Myocyte (in vitro differentiated cells): ENCODE measurements at places on chromosomes 13 and 19.

DNA sequence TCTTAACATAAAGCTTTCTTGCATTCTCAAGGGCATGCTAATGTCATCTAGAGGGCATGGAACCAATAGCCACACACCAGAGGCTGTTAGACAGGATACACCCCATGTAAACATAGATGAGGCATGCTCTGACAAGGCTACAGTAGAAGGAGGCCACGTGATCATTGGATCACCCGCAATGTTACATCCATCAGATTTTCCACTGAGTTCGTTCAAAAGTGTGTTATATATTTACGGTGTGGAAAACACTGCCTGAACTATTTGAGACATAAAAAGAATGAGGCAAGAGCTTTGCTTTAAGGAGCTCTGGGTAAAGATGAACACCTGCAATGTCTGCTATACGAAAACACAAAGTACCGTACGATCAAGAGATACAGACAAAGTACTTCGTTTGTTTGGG lies 817.5 kb upstream of the SLC10A2 start:
- no peak for DNase-seq

DNA sequence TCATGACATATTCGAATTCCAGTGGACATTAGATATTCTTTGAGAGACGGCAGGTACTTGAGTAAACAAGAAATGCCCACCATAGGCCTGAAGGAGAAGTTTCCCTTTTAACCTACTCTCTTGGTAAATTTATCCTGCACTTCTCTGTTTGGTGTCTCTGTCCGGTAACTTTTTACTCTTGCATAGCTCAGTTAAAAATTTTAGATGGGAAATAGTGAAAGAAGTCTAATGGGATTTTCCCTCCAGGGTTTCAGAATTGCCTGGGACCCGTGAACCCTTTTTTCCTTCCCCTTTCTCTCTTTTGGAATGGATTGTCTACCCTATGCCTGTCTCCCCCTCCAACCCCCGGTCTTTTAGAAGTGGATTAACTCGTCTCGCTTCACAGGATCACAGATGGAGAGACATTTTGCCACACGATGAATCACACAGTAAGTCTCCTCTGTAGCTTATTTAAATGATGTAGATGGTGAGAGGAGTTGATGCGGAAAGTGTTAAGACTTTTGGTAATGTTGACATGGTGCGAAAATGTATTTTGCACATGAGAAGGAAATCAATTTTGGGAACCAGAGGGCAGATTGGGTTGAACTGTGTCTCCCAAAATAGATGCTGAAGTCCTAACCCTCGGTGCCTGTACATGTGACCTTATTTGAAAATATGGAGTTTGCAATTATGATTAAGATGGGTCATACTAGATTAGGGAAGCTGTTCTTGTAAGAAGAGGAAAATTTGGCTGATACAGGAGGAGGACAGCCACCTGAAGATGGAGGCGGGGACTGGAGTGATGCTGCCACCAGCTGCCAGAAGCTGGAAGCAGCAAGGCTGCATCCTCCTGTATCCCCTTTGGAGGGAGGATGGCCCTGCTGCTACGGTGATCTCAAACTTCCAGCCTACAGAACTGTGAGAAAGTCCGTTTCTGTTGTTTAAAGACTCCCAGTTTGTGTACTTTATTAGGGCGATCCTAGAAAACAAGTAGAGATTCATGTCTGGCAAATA lies 711 bp upstream of the MIPEP start:
- DNase-seq: peak; percentile 45

DNA sequence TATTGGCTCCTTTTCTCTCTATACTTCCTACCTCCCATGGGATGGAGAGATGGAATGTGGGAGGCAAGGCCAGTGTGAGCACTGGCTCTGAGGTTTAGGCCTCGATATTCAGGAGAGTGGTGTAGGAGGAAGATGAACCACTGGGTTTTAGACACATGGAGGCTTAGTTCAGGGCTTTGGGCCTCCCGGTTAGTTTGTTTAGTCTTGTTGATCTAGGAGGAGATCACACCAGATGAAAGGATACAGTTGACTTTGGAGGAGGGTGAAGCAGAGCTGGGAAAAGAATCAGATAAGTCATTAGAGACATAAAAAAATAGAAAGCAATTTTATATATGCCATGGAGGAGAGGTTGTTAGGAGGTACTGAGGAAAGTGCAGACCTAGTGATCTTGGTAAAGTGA lies 30.9 kb downstream of the RNASEH2B start:
- DNase-seq: no peak

- no peak for DNase-seq
Observed at GRCh38 chr13:30570691-30571090, 47.0 kb upstream of the USPL1 start.

- DNase-seq: no peak
Observed at GRCh38 chr19:5078182-5078581, 109.3 kb downstream of the KDM4B start.

- DNase-seq: peak; percentile 24
Observed at GRCh38 chr13:45231722-45232121, 30.9 kb upstream of the KCTD4 start.

GRCh38 chr13:113455384-113455783 lies 2.1 kb upstream of the ADPRHL1 start:
- no peak for DNase-seq

DNA sequence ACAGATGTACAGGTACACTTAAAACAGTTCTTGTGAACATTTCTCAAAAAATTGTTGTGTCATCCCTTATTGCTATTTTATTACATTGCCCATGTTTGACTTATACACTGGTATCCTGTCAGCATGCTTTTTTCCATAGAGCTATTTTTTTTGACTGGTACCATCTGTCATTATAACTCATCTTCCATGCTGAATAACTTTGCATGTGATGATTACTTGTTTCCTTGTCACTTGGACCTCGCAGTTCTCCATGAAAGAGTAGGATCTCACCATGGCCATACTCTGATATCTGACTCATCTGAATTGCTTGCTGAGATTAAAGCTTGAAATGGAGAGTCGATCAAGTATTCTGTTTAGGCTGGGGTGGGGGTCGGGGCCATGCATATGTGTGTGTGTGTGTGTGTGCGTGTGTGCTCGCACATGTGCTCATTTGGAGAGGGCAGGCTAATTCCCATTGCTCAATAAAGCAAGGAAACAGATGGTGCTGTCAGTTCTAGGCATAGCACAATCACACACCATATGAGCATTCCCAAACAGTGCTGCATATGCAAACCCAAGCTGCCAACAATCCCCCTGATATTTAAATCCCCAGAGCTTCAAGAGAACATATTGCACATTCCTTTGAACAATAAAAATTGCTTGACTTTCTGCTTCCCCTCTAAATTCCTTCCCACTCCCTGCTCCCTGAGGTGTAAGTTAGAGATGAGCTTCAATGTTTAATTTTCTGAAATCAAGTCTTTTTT lies 62.9 kb downstream of the NHLRC3 start:
- peak; percentile 60 for DNase-seq

DNA sequence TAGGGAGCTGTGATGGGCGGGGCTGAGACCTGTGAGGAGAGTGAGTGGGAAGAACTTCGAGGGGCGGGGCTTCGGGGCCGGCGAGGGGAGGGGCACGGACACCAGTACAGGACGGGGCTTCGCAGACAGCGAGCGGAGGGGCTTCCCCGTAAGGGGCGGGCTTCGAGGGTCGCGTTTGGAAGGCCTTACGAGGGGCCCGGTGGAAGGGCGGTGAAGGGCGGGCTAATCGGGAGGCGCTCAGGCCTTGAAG lies 4.1 kb upstream of the EMP3 start:
- DNase-seq: peak; percentile 39

GRCh38 chr13:64130600-64130999 lies 2715.0 kb upstream of the PCDH20 start:
- no peak for DNase-seq

- DNase-seq: peak; percentile 62
Observed at GRCh38 chr19:29586401-29586800, 19.7 kb upstream of the POP4 start.

- peak; percentile 15 for DNase-seq
Observed at GRCh38 chr19:55257461-55258420, 1.1 kb downstream of the PPP6R1 start.

DNA sequence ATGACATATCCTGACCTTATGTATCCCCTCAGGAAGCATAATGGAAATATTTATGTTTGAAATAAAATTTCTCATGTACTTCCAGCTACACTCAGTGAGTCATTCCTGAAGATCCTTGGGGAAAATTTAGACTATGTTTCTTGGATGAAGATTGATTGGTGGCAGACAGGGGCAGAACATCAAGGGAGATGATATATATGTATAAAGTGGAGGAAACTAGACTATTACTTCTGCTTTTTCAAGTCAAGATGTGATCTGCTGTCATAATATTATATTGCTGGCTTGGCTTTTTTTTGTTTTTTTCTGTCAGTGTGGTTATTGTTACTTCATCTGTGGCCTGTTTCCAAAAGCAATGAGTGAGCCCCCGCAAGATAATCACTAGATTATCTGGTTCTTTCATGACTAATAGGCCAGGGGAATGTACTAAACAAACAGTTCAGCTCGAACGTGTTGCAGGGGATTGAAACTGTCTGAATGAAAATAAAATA lies 87.2 kb upstream of the TNFSF11 start:
- peak; percentile 31 for DNase-seq

DNA sequence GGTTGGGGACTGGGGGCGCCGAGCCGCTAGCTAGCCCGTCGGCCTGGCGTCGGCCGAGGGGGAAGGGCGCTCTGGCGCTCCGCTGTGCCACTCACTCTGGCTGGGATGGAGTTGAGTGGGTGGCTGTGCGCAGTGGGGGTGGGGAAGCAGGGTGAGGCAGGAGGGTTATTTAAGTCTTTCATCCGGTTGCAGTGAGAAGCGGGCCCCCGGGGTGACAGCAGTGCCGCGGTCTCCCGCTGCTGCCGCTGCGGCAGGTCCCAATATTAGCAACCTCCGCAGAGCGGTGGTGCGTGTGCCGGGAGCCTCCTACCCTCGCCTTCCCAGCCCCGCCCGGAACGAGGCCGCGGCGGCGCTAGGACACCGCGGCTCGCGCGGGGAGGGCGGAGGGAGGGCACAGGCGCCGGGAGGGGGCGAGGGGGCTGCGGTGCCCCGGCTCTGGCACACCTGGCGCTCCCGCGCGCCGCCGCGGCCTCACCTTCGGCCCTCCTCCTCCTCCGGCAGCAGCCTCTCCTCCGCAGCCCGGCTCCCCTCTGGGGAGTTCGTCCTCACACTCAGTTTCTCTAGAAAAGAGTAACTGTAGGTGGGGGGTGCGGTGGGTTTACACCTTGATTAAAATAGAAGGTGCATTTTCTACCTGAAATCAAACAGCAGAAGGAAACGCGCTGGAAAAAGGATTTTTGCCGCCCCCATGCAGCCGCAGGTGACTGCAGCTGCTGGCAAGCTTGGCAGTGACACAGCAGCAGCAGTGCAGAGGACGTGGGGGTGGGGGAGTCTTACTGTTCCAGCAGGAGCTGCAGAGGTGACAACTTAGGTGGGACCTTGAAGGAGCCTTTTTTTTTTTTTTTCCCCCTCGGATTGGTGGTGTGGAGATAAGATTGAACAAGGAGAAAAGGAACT lies 4.5 kb downstream of the FGF9 start:
- DNase-seq: peak; percentile 37

DNA sequence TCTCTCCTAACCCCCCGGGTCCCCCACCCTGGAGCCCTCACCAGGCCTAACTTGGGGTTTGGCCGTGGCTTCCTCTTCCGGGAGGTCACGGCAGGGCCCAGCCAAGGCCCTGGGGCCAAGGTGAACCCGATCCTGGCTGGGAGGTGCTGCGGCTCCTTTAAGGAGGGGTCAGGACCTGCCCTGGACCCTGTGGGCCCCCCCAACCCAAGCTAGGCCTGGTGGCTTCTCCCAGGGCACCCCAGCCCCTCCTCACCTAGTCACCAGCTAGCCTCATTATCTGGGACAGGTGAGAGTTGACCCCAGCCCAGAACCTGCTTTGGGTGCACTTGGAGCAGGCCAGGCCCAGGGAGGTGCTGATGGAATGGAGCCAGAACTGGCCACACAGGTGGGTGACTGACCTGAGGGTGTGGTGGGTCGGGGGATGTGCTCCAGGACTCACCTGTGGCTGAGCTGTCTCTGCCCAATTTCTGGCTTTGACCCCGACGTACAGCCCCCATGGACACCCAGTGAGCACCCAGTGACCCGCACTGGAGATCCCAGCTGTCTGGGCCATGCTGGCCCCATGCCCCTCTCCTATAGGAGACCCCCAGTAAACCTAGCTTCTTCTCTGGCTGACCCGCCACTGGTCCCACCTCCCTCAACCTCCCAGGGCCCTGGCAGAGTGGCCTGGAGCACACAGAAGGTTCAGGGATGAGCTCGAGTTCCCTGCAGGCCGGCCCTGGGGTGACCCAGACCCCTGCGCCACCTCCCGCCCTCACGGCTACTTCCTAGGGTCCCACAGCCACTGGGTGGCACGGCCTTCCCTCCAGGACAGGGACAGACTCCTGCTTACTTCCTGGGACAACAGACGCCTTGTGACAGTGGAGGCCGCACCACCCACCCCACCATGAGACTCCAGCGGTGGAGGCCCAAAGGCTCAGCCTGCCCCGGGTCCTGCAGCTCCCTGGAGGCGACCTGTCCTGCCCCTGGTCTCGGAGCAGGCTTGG lies 6.7 kb upstream of the MKNK2 start:
- no peak for DNase-seq

- peak; percentile 96 for DNase-seq
Observed at GRCh38 chr13:98890186-98890585, 87.7 kb downstream of the DOCK9 start.

DNA sequence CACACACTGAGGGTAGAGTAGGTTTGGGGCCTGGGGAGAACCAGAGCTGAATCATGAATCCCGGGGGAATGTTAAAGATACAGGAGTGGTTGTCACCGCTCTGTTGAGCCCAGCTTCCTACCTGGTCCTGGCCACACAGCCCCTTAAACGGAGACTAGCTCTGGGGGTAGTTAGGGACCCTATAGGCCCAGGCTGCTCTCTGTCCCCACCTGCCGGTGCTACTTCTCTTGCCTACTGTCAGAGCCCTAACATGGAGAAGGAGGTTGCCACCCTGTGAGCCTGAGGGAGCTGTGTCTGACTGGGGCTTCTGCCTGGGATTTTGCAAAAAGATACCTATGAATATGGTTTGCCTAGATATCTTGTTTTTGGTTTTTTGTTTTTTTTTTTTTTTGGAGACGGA lies 36.6 kb upstream of the ZNF429 start:
- no peak for DNase-seq
